Caco-2 (cell line): ENCODE measurements at places on chromosomes 12 and 14. TPM values are rescaled to one million over a fixed set of nuclear protein-coding genes. Genes with fewer than 3 reads are reported as not detected.

Gene SLC10A1
- total RNA-seq = 2.6 and 3.8 TPM in 2 replicates

DNA sequence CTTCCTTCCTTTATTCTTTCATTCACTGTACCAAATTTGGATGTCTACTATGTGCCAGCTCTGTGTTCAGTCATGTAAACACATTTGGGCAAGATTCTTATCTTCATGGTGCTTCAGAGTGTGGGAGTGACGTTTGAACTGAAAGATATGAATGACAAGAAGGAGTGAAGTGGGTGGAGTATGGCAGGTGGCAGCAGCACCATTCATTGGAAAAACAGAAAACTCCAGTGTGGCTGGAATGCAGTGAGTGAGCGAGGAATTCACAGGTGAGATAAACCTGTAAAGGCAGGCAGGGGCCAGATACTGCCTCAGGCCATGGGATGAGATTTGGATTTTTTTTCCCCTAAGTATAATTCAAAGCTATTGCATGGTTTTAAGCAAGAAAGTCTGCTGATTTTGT is 140.7 kb upstream of the CCDC198 start:
- peak; percentile 54 for DNase-seq

DNA sequence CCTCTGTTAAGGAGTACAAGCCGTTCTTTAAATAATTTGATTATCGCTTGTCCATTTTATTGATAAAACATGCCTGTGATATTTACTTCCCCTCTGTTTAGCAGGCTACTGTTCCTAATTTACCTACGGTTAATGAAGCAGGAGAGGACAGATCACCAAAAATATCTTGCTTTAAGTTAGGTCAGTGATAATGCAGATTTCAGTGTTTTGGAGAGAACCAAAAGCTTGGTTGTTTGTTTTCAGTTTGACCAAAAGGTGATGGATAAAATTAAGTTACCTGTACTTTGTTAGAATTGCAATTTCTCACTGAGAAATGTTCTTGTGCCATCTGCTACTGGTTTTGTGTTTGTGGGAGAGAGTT is 958 bp downstream of the SPATS2 start:
- no peak for DNase-seq

GRCh38 chr14:55153951-55154350 is 24.9 kb downstream of the LGALS3 start:
- no peak for DNase-seq

DNA sequence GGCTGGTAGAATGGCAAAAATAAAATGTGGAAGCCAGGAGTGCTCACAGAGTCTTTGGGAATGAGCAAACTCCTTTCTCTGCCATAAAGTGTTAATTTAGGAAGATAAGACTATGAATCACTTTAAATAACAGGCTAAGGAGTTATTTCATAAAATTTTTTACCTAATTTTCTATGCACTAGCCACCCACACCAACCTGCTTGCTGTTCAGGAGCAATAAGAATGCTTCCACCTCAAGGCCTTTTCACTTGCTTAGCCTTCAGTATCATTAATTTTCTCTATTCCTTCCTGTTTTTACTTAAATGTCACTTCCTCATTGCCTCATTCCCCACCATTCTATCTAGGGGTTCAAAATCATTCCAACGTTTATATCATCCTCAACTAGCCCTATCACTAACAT is 326.8 kb downstream of the CCER1 start:
- no peak for DNase-seq

DNA sequence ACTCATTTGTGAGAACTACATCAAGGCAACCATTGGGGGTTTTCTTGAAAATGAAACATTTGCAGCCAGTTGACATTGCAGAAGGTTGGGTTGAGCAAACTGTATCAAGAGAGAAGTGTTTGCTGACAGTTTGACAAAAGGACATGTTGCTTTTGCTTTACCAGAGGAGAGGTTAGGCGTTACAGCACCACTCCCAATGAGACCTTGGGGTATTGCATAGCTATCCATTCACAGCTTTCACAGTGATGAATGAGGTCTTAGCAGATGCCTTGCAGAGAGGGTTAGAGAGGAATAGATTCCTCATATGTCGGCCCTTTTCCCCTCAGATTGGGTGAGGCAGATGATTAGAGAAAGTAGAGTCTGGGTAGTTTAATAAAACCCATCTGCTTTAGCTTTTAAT is 988.9 kb upstream of the FLRT2 start:
- no peak for DNase-seq

Gene KLRB1
- total RNA-seq = not detected in 2 replicates

- no peak for DNase-seq
These were observed 420.8 kb downstream of the CCDC91 start for GRCh38 chr12:28611115-28611435.

Gene B4GALNT3
- 77.9 and 78.1 TPM in 2 replicates for total RNA-seq

- no peak for DNase-seq
These were observed 50.1 kb downstream of the CRADD start for GRCh38 chr12:93727195-93727811.

DNA sequence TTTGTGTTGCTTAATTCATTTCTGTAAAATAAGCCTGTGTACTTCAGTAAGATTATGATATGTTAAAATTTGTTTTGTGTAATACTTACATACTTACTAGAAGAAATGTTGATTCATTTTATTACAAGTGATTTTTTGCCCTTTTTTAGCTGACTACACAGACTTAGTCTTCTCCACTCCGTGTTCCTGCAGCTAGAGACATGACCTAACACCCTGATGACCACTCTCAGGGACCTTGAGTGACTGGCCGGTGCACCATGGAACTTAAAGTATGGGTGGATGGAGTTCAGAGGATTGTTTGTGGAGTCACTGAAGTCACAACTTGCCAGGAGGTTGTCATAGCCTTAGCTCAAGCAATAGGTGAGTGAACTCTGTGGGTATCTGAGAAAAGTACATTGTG is 69.8 kb downstream of the BHLHE41 start:
- no peak for DNase-seq

GRCh38 chr14:20539906-20540305 is 20.9 kb downstream of the RNASE9 start:
- DNase-seq = no peak

DNA sequence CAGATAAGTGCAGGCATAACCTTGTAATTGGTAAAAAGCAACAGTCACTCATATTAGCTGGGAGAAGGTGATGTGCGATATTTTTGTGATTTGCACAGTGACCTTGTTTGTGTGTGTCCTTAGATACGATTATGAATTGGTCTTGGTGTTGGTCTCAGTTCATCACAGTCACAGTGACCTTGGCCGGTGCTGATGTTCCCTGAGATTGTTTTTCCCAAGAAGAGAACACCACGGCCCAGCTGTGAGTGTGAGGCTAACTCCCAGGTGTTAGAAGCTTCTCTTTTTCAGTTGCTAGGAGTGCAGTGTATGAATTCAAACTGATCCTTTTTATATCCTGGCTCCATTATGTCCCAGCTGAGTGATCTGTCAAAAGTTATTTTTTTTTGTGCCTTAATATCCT is 46.2 kb downstream of the TRHDE start:
- DNase-seq = no peak

Gene KIF26A
- 4.2 and 5.5 TPM in 2 replicates for total RNA-seq

Gene NTN4
- total RNA-seq = 54.1 and 55.0 TPM in 2 replicates

DNA sequence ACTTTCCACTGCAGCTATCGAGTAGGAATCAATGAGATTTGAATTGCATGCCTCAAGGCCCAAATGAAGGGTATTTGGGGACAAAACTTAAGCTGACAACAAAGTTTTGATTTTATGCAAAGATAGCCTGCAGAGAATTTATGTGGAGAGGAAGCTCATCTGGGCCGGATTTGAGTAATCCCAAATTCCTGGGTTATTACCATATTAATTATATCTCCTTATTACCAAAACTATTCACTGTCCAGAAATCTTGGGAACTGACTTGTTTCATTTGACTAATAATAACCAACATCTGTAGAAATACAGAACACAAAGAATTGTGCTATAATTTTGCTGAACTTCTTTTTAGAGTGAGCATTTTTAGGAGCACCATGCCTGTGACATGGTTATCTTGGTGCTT is 70.4 kb downstream of the KITLG start:
- no peak for DNase-seq

DNA sequence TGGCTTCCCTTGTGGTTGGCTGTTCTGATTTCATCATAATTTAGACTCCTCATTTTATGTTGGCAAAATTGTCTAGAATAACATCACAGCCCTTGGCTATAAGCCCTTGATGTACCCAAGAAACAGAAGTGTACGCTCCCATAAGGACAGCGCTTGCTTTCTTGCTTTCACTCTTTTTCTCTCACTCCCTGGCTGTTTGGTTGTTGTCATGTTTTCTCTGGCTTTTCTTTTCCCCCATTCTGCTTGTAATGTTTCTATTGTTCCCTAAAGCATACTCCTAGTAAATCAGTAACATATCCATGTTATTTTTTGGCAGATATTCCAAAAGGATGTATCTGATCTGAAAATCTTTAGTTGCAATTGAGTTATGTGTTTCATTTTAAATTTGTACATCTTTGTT is 530.5 kb downstream of the NOVA1 start:
- no peak for DNase-seq

- DNase-seq = no peak
These were observed 22.4 kb downstream of the MAPK1IP1L start for GRCh38 chr14:55073856-55074255.

- no peak for DNase-seq
These were observed 41.9 kb downstream of the TTC8 start for GRCh38 chr14:88866305-88866704.

DNA sequence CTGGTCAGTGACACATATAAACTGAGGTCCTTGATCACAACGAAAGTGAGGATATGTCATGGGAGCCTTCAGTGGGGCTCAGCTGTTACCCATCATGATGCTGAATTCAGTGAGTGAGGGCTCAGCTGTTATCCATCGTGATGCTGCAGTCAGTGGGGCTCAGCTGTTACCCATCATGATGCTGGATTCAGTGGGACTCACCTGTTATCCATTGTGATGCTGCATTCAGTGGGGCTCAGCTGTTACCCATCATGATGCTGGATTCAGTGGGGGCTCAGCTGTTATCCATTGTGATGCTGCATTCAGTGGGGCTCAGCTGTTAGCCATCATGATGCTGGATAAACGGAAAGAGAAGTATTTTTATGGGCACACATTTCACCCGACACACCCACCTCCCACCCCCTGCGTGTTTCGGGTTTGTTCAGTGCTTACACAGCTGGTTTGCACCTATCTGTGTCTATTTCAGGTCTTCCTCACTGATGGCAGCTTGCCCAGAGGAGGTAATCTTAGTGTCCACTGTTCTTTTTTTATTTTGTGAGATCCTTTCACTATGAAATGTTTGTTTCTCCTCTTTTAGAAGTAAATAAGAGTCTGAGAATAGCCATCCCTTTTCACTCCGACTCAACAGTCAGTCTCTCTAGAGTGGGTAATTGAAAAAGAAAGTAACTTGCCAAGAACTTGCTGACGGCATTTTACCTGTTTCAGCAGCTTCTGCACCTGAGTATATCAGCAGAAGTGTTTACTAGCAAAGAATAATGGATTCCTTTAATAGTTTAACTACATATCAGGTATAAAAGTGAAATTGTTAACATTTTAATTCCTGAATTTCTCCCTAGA is 183.0 kb downstream of the ERC1 start:
- no peak for DNase-seq

Gene TRPV4
- total RNA-seq = not detected in 2 replicates

Gene ACSS3
- 0.70 and 0.95 TPM in 2 replicates for total RNA-seq

DNA sequence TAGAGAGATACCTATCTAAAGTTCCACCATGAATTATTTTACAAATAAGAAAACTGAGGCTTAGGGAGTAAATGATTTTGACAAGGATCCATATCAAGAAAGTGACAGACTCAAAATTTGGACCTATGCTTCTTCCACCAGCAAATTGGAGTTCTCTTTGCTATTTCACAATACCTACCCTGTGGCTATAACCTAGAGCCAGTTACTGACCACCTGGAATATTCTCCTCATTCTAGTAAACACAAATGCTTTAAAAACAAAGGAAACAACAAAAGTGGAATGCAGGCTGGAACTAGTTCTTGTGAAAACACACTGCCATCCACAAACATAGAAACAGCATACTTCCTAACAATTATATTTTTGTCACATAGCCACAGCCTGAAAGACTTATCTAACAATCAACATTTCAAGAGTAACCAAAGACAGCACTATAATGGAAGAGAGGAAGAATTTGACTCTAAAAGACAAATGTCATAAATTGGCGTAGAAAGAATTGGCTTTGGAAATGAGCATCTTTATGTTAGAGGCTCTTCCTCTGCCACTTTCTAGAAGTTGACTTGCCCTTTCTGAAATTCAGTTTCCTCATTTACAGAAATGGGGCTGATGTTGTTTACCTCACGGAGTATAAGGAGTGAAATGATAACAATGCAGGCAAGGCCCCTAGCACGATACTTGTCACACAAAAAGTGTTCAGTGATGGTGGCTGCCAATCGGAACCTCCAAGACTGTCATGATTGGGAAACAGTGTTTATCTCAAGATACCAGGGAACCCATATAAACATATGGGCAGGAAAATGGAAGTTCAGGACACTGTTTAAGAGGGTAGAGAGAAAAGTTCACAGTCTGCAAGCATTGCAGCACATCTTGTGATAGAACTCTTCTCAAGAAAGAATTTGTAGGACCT is 138.6 kb upstream of the LGR5 start:
- DNase-seq = no peak

Gene OGFOD2
- 21.6 and 22.7 TPM in 2 replicates for total RNA-seq

DNA sequence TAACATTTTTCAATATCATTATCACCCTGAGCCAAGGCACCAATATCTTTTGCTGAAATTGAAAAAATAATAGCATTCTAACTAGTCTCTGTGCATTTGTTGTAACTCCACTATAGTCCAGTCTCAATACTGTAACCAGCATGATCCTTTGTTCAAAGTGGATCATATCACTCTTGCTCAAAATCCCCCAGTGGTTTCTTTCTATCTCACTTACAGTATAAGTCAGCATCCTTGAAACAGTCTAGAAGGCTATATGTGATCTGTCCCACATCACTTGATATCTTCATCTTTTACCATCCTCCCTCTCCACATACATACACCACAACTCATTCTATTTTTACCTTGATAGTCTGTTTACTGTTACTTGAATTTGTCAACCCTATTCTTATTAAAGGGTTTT is 435.7 kb downstream of the CCER1 start:
- DNase-seq = no peak

Gene PPP2R5C
- total RNA-seq = 86.8 and 97.5 TPM in 2 replicates

GRCh38 chr12:32821293-32821692 is 65.6 kb upstream of the YARS2 start:
- DNase-seq = no peak

Gene COQ10A
- total RNA-seq = 16.7 and 18.4 TPM in 2 replicates

- no peak for DNase-seq
These were observed 90.3 kb downstream of the AKAP6 start for GRCh38 chr14:32419429-32419828.

Gene ATG101
- total RNA-seq = 67.2 and 78.0 TPM in 2 replicates

Gene HHIPL1
- total RNA-seq = 2.1 and 2.9 TPM in 2 replicates

DNA sequence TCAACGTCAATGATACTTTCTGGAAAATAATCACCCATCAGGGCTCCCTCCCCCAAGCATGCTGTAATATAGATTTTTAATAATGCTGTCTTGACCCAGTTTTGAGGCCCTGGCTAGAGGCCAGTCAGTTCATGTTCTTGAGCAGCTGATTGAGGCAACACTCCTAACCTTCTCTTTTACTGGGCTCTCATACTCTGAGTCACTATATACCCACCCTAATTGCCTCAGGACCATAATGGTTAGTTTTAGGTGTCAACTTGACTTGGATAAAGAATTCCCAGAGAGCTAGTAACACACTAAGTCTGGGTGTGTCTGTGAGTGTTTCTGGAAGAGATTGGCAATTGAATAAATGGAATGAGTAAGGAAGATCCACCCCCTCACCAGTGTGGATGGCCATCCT is 527.0 kb upstream of the ATP2B1 start:
- no peak for DNase-seq

- DNase-seq = no peak
These were observed 46.2 kb downstream of the ABCC9 start for GRCh38 chr12:21894792-21895595.

Gene WNT1
- total RNA-seq = 0.63 TPM in 1 of 2 replicates, not detected in the other

Gene SLC5A8
- not detected in 2 replicates for total RNA-seq

GRCh38 chr12:25546318-25546717 is 6.8 kb downstream of the LMNTD1 start:
- DNase-seq = no peak
